ENCODE measurements at places on chromosomes 3 and 15.

DNA sequence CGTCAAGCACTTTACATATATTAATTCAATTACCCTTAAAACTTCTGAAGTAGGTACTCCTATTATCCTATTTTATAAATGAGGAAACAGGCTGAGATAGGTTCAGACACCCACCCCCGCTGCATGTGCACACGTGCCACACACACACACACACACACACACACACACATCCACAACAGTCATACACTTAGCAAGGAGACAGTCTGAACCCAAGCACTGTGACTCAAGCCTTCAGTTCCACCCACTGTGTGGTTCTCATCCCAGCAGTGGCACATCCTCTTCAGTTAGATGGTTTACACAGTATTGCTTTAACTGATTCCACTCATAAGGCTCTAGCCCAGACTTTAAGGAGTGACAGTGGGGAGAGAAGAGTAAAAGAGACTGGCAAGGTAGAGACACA is 91.1 kb upstream of the FGF7 start:
- DNase-seq = peak; percentile 5

DNA sequence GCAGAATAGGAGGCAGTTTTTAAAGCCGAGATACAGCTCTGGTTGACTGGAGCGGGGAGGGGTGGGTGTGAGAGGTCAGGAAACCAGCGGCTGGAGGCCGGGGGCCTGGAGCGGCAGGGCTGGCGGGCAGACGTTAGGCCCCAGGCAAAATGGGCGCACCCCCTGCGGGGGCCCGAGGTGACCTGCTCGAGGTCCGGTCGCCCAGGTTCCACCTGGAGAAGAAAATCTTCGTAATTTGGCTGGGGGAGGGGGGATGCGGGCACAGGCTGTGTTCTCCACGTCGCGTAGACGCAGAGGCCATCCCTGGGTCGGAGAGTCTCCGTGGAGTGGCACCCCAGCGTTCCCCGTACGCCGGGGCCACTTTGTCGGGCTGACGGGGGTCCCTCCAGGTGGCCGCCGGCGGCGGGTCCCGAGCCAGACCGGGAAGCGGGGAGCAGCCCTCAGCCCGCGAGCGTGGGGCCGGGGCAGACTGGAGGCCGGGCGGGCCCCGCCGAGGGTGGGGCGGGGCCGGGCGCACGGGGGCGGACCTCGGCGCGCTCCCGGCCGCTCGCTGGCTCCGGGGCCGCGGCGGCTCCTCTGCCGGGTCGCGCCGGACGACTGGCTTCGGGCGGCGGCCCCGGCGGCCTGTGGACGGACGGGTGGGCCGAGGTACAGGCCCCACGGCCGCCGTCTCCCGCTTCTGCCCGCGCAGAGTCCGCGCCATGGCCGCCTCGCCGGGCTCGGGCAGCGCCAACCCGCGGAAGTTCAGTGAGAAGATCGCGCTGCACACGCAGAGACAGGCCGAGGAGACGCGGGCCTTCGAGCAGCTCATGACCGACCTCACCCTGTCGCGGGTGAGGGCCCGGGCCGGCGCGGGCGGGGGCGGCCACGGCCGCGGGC is at the start of gene CRTC3:
Gene CRTC3, plus strand, starts transcription at position 553 of the 879 bp plus-strand sequence. Its CDS starts 149 bp downstream, at position 702.
- no peak for DNase-seq

DNA sequence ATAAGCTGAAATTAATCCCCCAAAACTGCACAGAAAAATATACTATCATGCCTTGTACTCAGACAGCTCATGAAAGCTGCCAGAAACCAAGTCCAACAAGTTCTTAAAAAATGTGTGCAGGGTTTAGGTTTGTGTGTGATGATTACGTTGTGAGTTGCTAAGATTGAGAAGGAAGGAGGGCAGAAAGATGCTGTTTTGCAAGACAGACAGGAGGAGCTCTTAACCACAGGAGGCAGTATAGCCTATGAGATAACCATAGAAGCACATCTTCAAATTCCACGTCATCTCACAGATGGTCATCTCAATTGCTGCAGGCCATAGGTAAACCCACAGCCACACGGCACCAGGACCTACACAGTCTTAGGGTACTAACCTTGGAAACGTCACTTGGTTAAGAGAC is 191.9 kb downstream of the STT3B start:
- DNase-seq = peak; percentile 2

GRCh38 chr3:171468296-171468906 is 8.2 kb upstream of the TNIK start:
- DNase-seq = no peak

DNA sequence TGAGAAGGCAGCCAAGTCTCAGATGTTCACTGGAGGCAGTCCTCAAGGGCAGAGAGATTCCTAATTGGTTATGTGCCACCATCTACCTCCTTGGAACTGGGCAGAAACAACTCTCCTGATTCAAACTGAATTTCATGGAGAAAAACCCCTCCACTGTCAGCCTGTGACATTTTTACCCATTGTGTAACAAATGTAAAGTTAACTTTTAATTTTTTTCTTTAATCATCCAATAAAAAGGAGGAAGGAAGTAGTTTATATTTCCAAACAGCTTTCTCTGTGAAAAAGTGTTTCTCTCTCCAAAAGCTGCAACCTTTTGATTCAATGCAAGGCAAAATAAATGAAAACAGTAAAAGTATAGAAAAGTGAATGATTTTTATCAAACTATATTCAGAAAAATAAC is 510 bp upstream of the COLQ start:
- no peak for DNase-seq

DNA sequence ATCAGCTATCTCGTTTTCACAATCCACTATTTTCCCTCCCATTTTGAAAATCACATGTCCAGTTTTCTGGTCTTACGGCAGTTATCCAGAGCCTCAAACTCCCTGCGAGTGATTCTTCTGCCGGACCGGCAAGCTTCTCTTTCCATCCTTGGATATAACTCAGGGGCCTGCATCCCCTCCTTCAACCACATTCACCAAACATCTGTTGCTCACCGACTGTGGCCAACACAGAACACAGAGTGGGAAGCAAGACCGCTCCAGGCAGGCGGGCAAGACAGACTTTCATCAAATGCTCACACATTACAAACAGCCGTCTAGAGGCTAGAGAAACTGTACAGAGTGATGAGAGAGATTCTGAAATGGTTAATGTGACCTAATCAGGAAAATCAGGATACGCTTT is 7.6 kb upstream of the SLC12A8 start:
- no peak for DNase-seq

GRCh38 chr15:46489276-46489675 is 854.4 kb downstream of the SQOR start:
- no peak for DNase-seq

DNA sequence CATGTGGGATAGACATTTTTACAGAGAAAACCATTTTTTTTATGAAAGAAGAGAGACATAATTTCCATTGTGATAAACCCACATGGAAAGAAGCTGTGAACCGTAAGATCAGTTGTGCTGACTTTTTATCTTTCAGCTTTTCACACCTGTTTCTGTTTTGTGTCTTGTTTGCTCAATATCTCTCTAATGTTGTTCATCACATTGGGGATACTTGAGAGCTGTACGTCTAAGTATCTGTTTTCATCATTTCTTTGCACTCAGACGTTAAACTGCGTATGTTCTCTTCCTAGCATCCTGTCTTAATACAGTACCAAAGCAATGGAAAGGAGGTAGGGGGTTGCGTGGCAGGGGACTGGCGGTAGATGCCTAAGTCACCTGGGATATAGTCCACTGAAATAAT is 449.0 kb downstream of the NAALADL2 start:
- no peak for DNase-seq

GRCh38 chr3:57948781-57949242 is 59.4 kb upstream of the FLNB start:
- no peak for DNase-seq

DNA sequence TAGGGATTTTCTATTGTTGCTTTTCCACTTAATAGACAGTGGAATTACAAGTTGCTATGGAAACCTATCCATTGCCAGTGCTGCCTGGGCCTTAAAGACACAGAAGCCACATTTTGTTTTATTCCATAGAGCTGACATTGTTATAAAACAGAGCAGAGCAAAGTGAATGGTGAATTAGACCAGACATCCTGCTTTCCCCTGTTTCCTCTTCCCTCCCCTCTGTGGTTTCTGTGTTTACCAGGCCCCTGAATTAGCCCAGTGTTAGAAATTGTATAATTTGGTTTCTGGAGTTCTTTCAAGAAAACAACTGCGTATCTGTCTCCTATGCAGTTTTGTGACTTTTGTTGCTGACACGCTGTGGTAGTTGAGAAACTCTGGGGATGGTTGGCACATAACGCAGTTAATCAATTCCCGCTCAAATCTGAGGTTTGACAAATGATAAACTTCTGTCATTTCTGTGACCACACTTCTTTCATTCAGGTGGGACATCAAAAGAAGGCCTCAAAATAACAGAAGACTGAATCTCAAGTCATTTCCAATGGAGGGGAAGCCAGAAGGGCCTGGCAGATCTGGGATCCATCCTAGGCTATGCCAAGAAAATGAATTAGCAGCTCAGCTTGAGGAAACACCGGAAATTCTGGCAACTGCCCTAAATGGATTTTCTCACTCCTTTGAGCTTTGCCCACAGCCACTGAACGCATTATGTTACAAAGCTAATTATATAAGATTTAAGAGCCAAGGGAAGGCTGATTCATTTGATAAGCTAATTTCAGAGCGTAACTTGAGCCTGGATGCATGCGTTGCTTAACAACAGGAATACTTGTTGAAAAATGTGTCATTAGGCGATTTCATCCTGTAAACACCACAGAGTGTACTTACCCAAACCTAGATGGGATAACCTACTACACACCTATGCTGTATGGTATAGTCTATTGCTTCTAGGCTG is 46.9 kb downstream of the NR1D2 start:
- peak; percentile 27 for DNase-seq

GRCh38 chr15:93029214-93029835 is 59.7 kb downstream of the RGMA start:
- no peak for DNase-seq

- DNase-seq = no peak
Measured at GRCh38 chr3:153706706-153707105, 414.5 kb upstream of the ARHGEF26 start.

DNA sequence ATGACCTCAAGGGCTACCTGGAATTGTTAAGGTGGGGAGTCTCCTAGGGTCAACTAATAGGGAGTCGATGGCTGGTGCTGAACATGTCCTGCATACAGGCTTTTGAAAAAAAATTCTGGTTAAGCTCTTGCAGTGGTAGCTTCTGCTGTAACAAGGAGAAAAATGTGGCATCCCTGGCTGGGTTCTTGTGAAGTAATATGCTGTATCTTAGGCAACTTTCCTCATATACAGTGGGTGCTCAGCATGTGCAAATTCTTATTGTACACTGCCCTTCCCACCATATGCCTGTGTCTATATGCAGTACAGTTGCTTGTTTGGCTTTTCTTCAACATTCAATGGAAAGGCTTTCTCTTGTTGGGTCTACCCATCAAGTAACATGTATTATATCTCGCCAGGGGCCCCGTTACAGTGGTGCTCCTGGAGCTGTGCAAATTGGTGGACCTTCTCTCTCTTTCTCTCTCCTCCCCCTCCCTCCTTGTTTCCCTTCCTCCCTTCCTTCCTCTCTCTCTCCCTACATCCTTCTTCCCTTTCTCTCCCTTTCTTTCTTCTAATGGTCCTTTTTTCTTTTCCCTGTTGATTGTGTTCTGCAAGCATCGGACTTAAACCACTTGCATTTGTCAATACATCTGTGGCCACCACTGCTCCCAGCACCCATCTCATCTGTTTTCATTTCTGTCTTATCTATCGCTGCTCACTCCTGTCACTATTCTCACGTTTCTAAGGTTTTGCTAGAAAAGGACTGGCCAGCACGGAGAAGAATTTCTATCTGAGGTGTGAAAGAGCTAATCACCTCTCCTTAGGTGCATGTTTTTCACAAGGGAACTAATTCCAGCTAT is 35.2 kb downstream of the TGFBR2 start:
- DNase-seq = no peak

GRCh38 chr3:77898621-77899020 is 858.7 kb downstream of the ROBO2 start:
- no peak for DNase-seq

GRCh38 chr3:155196131-155197021 is 97.1 kb downstream of the STRIT1 start:
- DNase-seq = no peak

GRCh38 chr3:193943200-193943599 is 192.7 kb upstream of the HES1 start:
- DNase-seq = no peak
